Stimulated activated CD8-positive, alpha-beta memory T cell treated with anti-CD3 and anti-CD28 coated beads, Interleukin-2, amount 100 ng/mL, for 48 hours (primary cell): ENCODE measurements at places on chromosomes 5 and 9.
A peak's percentile ranks its signal among the peaks of the same experiment; 100 is the strongest.

GRCh38 chr5:120769312-120769872 is 305.3 kb downstream of the PRR16 start:
- no peak for DNase-seq

- no peak for DNase-seq
Measured at GRCh38 chr9:93636172-93636661, 59.8 kb downstream of the PHF2 start.

DNA sequence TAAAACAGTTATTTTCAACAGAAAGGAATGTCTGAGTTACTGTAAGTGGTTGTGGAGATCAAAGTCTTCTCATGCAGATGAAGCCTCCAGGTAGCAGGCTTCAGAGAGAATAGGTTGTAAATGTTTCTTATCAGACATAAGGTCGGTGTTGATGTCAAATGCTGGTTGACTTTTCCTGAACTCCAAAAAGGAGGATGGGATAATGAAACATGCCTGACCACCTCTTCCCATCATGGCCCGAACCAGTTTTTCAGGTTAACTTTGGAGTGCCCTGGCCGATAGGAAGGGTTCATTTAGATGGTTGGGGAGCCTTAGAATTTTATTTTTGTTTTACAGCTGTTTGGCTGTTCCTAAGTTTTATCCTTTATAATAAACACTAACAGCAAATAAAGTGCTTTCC is 478.4 kb downstream of the ACTL7B start:
- no peak for DNase-seq

DNA sequence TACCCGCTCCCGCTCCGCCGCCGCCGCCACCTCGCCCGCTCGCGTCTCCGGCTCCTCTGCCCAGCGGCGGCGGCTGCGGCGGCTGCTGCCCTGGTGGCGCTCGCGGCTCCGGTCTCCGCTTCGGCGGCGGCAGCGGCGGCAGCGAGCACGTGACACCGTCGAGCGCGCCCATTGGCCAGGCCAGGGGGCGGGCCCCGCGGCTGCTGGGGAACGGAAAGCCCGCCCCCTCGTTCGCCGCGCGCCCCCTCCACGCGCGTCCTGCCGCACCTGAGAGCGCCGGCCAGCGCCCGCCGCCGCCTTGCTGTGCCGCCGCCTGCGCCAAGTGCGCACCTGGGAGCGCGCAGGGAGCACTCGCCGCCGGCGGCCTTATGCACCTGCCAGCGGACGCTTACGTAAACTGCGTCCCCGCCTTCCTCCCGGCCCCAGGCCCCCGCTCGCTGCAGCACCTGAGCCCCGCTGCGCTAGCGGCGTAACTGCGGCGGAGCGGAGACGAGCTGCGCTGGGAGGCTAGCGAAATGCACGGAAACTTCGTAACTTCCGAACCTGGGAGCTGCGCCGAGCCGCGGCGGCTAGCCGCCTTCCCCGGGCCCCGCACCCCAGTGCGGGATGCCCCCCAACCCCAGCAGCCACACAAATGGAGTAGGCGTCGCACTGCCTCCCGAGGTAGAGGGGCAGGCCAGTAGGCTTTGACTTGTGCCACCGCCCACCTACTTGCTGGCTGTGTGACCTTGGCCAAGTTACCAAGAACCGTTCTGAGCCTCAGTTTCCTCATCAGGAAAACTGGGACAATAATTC is at the start of gene STRBP:
TSS of gene STRBP (minus strand) at position 122 of the 795 bp plus-strand sequence. CDS start 84,452 bp downstream, outside the sequence.
- peak; percentile 88 for DNase-seq

GRCh38 chr5:145976431-145977155 is 40.2 kb downstream of the SH3RF2 start:
- no peak for DNase-seq
